NCI-H1436 treated with DMSO at 0.1 percent for 48 hours (cell line): ENCODE measurements at places on chromosomes 6 and 20.

GRCh38 chr6:108838101-108838717 is 10.0 kb upstream of the ARMC2 start:
- no peak for DNase-seq

DNA sequence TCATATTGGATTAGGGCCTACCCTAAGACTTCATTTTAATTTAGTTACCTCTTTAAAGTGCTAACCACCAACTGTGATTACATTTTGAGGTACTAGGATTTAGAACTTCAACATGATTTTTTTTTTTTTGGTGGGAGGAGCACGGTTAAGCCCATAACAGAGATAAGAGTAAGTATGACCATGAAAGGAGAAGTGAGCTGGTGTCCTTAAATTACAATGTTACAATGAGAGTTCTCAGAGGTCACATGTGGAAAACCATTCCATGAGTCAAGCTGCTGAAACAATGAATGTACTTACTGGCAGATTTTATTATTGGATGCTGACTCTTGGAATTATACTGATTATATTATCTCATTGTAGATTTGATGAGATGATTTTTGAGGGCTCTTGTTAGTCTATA is 779.3 kb upstream of the CITED2 start:
- no peak for DNase-seq

GRCh38 chr6:158663625-158664165 is 13.8 kb downstream of the SYTL3 start:
- no peak for DNase-seq

DNA sequence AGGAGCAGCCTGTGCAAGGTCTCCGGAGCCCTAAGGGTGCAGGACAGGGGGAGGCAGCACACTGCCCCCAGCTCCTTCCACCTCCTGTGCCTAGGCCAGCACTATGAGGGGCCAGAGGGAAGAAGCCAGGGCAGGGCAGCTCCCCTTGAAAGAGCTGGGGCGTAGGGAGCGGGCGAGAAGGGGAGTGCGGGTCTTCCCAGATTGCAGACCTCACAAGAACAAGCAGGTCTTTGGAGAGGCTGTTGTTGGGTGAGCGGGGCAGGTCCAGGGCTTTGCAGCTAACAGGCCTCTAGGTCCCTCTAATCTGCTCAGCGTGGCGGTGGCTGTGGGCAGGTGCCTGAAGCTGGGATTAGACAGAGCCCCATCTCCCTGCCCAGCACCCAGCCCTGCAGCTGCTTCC is 22.4 kb upstream of the CST1 start:
- DNase-seq, result no peak

DNA sequence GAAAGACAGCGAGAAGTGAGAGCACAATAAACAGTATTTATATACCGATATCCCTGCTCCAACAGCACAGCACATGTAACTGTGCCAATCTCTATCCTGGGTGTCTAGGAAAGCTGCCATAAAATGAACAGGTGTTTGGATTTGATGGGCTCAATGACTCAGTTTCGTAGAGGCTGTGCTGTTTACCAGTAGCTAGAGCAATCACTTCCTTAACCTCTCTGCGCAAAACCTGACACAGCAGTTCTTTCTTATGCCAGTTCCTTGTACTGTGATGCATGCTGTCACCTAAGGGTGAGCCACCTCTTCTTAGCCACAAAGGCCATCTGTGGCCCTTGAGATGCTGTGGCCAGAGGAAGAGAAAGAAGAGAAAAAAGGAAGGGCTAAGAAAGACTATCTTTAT is 59.3 kb downstream of the SHPRH start:
- DNase-seq, result no peak

DNA sequence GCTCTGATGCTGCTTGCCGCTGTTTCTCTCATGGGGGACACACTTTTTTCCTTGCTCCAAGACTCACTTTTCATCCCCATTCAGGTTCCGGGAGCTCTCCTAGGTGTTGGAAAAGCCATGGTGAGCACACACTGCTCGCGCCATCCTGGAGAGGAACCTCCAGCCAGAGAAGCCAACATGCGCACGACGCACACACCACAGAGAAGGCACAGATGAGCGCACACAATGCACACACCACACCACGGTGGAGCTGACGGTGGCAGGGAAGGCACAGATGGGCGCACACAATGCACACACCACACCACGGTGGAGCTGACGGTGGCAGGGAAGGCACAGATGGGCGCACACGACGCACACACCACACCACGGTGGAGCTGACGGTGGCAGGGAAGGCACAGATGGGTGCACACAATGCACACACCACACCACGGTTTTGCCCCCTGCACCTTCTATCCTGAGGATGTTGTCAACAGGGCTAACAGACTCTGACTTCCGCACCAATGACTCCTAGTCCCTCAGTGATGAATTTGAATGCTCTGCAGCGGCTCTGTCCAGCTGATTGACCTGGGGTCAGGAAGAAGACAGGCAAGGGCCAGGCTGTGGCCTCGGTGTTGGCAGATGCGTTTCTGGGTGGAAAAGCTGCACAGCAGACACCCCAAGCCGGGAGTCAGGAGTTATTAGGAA is 154.7 kb downstream of the ERMARD start:
- no peak for DNase-seq

DNA sequence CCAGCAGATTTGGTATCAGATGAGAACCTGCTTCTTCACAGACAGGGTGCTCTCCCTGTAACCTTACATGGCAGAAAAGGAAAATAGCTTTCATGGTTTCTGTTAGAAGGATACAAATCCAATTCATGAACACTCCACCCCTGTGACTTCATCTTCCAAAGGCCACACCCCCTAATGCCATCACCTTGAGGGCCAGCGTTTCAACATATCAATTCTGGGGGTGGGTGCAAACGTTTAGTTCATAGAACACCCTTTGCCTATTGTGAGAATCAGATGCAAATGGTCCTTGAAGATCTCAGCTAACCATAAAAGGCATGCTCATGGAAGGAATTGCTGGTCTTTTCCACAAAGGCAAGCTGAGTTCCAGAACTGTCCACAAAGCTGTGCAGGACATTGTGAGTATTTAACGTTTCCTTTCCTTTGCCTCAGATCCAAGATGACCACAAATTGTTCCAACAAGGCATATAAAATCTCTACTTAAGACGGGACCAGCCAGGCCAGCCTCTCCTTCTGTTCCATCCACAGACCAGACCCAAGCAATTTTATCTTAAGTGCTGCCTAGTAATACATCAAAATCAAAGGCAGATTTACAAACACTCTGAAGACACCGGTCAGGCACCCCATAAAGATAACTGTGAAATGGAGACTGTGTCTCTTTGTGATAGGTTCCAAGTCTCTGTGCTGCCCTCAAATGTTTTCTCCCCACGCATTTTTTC is 34.7 kb upstream of the SSTR4 start:
- DNase-seq, result no peak

- DNase-seq, result no peak
Observed at GRCh38 chr6:50116797-50117542, 67.2 kb upstream of the DEFB112 start.

- DNase-seq, result no peak
Observed at GRCh38 chr20:46022411-46023147, 6.4 kb upstream of the SLC12A5 start.

DNA sequence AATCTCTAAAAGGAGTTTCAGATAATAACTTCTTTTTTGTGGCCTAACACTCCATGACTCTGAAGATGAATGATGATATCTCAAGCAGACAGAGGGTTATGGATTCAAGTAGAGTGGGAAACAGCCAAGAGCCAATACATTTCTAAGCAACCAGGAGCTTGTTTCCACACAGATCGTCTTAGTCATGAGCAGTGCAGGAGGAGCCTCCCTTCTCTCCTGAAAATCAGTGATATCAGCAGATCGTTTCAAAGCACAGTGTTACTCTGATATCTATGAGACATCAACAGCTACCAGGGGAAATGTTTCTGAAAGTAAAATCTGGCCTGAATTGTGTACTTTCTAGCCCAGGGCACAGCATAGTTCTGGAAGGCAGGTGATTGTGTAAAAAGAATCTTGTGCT is 11.5 kb downstream of the ADGRG6 start:
- DNase-seq, result no peak
